Activated CD8-positive, alpha-beta T cell treated with anti-CD3 and anti-CD28 coated beads for 36 hours (primary cell): ENCODE measurements at places on chromosomes 11 and 22.

DNA sequence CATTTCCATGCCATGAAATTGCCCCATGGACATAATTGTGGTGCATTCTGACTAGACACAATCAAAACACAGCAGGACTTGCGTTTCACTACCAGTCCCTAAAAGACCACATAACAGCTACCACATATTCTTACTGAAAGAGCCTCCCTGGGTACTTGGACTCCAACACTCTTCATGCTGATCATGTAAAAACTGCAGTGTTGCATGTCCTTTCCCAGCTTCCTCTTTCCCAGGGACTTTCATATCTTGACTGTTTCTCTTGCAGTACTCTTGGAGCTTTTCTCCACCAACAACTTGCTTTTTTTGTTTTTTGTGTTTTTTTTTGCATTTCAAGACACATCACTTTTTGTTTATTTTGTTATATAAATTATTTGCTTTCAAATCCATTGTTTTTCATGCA, 22.9 kb downstream of the MS4A6E start:
- no peak for DNase-seq

GRCh38 chr11:113313601-113314000, 782 bp upstream of the TTC12 start:
- DNase-seq: peak; percentile 15

DNA sequence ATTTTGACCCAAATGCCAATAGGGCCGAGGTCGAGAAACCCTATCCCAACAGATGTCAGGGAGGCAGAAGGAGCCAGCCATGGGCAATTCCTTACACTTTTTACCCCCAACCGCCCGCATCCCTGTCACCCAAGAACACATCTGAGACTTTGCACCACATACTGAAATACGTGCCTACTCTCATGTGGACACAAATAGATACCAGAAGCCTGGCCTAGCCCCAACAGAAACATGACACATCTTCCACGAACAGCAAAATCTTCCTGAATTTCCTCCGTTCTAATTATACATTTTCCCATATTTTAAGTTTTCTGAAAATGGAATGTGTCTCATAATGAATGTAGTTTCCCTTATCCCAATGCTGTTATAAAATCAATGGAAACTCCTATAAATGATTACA, 64.7 kb downstream of the SLC1A2 start:
- no peak for DNase-seq

DNA sequence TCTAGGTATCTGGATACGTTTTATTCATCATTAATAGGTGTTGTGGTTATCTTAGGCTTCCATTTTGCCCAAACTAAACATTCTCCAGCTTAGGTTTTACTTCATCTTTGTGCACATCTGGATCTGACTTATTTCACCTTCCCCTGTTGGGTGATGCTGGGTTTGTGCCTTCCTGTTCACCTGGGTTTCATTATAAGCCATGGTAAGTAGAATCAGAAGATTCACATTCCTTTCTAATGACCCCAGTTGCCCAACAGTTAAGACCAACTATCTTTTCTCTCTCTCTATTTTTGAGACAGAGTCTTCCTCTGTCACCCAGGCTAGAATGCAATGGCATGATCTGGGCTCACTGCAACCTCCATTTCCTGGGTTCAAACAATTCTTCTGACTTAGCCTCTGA, 44.6 kb downstream of the LMO2 start:
- DNase-seq: no peak

- no peak for DNase-seq
These were observed 59.5 kb upstream of the SCUBE2 start for GRCh38 chr11:9150926-9151325.

DNA sequence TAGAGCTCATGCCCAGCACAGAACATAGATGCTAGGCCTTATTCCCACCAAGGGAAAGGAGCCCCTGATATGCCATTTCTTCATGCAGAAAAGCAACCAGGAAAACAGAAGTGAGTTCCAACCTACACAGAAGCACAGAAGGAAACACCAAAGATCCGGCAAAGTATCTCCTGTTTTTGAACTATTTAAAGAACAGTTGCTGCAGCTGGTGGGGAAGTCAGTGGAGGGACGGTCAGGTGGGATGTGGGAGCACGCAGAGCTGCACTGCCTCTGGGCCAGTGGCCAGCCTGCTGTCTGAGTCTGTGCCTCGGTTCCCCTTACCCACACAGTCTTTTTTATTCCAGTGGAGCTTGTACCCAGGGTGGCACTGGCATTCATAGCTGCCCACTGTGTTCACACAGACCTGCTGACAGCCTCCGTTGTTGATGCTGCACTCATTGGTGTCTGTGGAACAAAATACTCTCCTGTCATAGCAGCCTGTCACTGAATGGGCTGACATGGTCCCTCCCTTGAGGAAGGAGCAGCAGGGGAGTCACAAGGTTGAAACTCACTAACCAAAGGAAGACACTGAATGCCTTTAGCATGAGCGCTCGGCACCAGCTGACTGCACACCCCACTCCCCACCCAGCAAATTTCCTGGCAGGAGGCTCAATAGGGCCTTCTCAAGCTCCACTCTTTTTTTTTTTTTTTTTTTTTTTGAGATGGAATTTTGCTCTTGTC, 37.9 kb downstream of the SCUBE2 start:
- no peak for DNase-seq

GRCh38 chr22:34150023-34150422, 229.7 kb upstream of the LARGE1 start:
- DNase-seq: no peak

DNA sequence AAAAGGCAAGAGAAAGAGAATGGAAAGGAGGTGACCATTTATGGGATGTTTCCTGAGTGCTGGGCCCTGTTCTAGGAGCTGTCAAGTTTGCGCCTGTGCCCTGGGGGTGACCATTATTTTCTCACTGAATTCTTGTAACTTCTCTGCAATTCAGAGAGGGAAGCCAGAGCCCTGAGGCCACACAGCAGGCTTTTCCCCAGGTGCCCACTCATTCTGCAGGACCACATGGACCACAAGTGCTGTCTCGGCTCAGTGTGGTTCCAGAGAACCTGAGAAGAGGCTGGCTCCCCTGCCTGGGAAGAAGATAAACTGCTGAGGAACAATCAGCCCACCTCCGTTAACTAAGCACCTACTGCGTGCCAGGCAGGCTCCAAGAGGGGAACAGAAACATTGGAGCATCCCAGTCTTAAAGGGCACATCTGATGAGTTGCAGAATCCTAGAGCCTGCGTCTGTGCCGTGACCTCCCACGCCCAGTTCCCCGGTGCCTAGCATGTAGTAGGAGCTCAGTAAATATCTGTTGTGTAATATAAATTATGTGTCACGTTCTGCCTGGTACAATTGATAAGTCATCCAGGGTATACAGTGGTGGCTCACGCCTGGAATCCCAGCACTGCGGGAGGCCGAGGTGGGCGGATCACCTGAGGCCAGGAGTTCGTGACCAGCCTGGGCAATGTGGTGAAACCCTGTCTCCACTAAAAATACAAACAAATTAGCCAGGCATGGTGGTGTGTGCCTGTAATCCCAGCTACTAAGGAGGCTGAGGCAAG, 31.6 kb upstream of the CRYBB3 start:
- no peak for DNase-seq

- DNase-seq: no peak
These were observed 438.1 kb downstream of the NTM start for GRCh38 chr11:131808470-131808869.

- no peak for DNase-seq
These were observed 117.8 kb downstream of the NTM start for GRCh38 chr11:131488238-131488637.

DNA sequence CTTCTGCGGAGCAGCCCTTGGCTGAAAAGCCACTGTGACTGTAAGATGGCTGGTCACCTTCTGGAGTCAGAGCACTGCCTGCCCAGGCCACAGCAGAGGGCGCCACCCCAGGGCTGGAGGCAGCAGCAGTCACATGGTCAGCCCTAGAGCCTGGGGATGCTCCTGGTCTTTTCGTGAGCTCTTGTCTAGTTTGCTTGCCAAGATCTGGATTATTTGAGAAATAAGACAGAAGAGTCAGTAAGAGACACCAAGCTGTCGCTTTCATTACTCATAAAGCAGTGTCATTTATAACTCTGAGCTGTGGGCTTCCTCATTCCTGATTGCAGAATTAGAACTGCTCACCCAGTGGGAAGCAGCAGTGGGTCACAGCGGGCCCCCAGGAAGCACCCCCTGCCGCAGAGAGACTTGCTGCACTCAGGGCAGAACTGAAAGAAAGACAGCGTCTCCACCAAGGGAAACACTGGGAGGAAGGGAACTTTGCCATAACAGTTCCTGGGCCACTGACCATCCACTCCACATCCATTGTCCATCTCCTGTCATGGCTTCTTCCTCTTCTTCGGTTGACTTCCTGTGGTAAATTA, 56.7 kb downstream of the PPP6R2 start:
- peak; percentile 51 for DNase-seq

GRCh38 chr11:45577752-45578151, 87.7 kb downstream of the CHST1 start:
- DNase-seq: no peak

GRCh38 chr22:48896766-48897644, 930.7 kb downstream of the BRD1 start:
- no peak for DNase-seq

- no peak for DNase-seq
These were observed 142.2 kb upstream of the SESN3 start for GRCh38 chr11:95373241-95373640.

- DNase-seq: no peak
These were observed 8.5 kb upstream of the NAALADL1 start for GRCh38 chr11:65066805-65067291.

- no peak for DNase-seq
These were observed 11.8 kb upstream of the THY1 start for GRCh38 chr11:119434591-119435330.
